Ovary (tissue), 10 donors: ENCODE measurements at places on chromosomes 2 and 18. TPM values are rescaled to one million over a fixed set of nuclear protein-coding genes. Genes with fewer than 3 reads are reported as not detected.

SP5 gene
- 1.2 TPM for total RNA-seq

DNA sequence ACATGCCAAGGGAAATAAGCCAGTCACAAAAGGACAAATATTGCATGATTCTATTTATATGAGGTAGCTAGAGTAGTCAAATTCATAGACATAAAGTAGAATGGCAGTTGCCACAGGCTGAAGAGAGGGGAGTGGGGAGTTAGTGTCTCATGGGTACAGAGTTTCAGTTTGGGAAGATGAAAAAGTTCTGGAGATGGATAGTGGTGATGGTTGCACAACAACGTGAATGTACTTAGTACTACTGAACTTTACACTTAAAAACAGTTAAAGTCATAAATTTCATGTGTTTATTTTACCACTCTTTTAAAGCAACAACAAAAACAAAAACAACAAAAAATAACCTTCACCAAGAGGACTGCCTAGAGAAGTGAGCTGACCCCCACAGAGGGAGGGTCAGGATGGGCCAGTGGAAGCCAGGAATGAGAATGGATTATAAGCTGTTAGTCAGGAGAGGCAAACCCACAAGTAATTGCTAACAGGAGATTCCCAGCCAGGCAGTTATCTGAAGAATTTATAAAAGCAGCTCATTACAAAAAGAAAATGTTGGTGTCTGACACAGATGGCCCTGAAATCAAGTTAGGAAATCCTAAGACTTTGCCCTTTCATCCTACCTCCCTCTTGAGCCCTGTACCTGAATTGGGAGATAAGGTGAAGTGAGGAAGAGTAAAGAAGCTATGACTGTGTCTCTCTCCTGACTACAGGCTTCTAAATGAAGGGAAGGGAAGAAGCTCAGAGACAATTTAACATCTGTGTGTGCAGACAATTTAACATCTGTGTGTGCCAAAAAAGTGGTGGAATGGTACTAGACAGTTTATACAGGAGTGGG lies 263.4 kb downstream of the PDE11A start:
- no peak for DNase-seq

DNA sequence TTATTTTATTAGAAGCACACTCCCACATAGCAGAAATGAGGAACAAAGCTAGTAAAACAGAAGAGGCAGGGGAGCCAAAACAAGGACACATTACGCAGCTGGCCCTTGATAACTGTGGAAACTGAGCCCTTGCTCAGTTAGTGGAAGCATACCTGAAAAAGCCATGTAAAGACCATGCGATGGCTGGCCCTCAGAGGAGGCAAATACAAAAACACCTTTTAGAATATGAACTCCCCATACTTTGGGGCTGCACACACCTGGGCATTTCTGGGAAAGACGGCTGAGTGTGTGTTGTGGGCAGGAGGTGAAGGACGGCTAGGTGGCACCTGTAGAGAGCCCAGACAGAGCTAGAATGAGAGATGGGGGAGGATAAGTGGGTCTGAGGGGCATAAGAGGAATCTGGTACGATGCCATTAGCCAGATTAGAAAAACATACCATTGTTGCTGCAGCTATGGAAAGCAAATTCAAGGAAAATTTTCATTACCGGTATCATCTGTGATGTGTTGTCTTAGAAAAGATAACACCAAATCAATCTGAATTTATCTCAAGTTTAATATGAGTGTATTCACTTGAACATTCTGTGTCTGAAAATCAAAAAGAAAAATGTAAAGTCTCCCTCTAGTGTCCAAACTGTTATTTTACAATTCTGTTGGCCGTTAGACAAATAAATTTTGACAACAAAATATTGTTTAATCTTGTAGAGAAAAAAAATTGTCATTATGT lies 45.2 kb upstream of the SULT1C3 start:
- DNase-seq: no peak

GMCL1 gene
- 10.7 TPM for total RNA-seq

ACVR1 gene
- total RNA-seq: 30.4 TPM

DNA sequence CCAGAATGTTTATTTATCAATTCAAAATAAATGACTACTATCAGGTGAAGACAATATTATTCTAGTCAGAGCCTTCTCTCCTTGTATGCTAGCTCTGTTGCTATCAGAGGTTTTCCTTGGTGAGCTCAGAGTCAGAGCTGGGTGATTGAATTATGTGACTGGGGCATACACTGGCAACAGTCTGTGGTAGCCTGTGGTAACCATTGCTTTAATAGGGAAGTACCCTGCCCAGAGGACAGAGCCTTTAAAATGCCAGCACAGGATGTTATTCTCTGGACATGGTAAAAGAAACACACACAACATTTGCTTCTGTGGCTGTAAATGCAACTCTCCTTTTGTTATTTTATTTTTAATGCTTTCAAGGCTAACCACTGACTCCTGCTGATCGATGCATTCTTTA lies 124.7 kb downstream of the PPP1R1C start:
- DNase-seq: no peak

- DNase-seq: no peak
Observed at GRCh38 chr2:207450186-207450585, 79.6 kb upstream of the CREB1 start.

NPHP1 gene
- total RNA-seq: 4.5 TPM

GRCh38 chr18:3453540-3454364 lies 3.8 kb downstream of the TGIF1 start:
- DNase-seq: peak; percentile 60

AGXT gene
- total RNA-seq: not detected
